ENCODE measurements at places on chromosomes 13 and 19. TPM values are rescaled to one million over a fixed set of nuclear protein-coding genes. Genes with fewer than 3 reads are reported as not detected.

GRCh38 chr19:32809754-32810153 lies 59.8 kb downstream of the SLC7A9 start:
- DNase-seq, result no peak

GRCh38 chr19:30671622-30672051 lies 299.5 kb downstream of the ZNF536 start:
- DNase-seq, result peak; percentile 57

DNA sequence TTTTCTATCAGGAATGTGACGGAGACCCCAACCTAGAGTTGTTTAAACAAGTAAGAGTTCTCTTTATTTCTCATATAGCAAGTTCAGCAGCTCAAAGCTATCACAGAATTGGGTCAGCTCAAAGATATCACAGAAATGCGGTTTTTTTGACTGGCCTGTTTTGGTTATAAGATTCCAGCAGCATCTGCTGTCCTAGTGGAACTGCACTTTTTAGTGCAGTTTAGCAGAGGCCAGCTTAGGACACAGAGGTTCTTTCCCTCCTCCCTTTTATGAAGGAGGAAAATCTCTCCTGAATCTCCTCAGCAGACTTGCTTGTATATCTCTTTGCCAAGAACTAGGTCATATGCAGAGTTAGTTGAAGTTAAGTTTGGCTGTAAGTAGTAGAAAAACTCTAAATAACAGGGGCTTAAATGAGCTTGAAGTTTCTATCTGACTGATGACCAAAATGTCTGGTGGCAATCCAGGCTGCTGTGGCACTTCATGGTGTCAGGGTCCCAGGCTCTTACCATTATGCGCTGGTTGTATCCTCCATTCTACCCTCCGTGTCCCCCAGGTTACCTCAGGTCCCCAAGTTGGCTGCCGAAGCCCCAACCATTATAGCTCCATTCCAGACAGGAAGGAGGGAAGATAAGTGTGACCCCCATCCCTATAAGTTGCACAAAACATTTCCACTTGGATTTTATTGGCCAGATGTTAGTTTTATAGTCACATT lies 6.6 kb downstream of the PPP2R1A start:
- DNase-seq, result no peak

- DNase-seq, result peak; percentile 76
These were observed 12.1 kb upstream of the KLK14 start for GRCh38 chr19:51094696-51095279.

- DNase-seq, result no peak
These were observed 34.7 kb upstream of the ESD start for GRCh38 chr13:46831588-46832194.

DNA sequence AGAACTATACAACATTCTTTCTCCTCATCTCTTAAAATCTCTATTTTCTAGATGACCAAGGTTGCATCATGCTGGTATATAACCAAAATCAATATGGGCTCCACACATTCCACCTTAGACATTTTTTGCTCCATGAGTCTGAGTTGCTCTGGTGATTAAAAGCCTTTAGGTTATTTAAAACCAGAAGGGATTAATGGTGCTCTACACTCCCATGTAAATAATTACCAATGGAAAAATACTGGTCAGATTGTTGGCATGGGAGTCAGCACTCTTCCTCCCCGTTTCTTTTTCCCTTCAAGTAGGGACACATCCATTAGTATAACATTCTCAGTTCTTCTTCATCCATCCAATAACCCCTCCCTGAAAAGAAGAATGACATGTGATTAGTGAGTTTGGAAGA lies 747.7 kb downstream of the PCDH17 start:
- no peak for DNase-seq

DNA sequence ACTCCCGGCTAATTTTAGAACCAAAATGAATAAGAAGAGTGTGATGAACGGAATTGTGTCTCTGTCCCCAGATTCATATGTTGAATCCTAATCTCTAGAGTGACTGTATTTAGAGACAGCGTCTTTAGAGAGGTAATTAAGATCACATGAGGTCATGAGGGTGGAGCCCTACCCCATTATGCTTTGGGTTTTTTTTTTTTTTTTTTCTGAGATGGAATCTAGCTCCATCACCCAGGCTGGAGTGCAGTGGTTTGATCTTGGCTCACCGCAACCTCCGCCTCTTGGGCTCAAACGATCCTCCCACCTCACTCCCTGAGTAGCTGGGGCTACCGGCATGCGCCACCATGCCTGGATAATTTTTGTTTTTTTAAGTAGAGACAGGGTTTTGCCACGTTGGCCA lies 27.9 kb downstream of the FBXO27 start:
- DNase-seq, result no peak

- no peak for DNase-seq
These were observed 3.7 kb downstream of the CDC34 start for GRCh38 chr19:535017-535835.

GRCh38 chr19:28074773-28075172 lies 1138.2 kb downstream of the UQCRFS1 start:
- no peak for DNase-seq

- no peak for DNase-seq
These were observed 35.5 kb upstream of the IGFL4 start for GRCh38 chr19:46076031-46076880.

DNA sequence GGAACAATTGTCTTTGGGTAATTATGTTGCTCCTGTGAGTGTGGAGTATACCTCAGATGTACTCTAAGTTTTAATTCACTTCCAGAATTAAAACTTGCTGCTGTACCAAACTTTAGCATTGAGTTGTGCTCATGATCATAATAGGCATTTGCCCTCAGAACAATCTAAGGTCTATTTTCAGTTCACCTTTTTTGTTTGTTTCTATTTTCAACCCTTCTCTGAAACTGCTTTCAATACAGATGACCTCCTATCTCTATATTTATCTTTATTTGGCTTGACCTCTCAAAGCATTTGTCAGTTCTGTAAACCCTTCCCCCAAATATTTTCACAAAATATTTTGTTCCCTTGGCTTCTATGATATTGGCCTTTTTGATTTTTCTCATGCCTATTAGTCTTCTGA lies 873.0 kb downstream of the OLFM4 start:
- no peak for DNase-seq

GRCh38 chr13:33676045-33676989 lies 141.6 kb upstream of the RFC3 start:
- peak; percentile 51 for DNase-seq

GRCh38 chr19:27997069-27997468 lies 1215.9 kb downstream of the UQCRFS1 start:
- no peak for DNase-seq

- peak; percentile 64 for DNase-seq
These were observed 19.8 kb downstream of the EPN1 start for GRCh38 chr19:55694656-55695491.

- no peak for DNase-seq
These were observed 30.4 kb downstream of the ATP11A start for GRCh38 chr13:112720251-112720650.

DNA sequence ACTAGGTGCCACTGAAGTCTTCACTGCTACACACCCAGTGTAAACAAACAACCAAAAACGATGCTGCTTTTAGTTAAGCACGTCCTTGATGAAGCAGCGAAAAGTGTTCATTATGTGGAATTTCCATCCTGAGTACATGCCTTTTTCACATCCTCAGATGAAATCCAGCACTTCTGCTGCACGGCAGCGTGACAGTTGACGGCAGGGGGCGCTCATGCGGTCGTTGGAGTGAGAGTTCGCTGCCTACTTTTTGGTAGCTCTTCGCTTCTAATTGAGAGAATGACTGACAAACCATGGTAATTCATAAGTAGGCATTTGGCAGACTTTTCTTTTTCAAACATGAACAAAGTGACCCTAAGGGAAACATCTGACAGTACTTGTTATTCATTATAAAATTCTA lies 1124.9 kb downstream of the EFNB2 start:
- peak; percentile 63 for DNase-seq

- DNase-seq, result no peak
These were observed 24.0 kb downstream of the LDLR start for GRCh38 chr19:11113140-11113708.

GRCh38 chr19:46402725-46403124 lies 10.6 kb downstream of the CCDC8 start:
- peak; percentile 26 for DNase-seq

DNA sequence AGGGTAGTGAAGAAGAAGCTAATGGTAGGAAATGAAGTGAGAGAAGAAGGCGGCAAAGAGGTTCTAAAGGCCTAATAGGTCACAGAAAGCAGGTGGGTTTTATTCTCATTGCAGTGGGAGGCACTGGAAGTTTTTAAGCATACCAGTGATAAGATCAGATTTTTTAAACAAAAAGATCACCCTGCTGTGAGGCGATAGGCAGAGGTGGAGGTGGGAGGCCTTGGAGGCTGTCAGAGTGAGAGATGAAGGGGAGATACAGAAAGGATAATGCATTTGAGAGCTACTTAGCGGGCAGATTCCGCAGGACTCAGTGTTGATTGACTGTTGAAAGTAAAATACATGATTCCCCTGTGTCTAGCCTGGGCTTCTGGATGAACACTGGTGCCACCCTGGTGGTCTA lies 116.7 kb upstream of the FRY start:
- no peak for DNase-seq

GRCh38 chr13:108266321-108266990 lies 3.1 kb upstream of the TNFSF13B start:
- no peak for DNase-seq

GRCh38 chr19:1387684-1388636 lies 4.3 kb downstream of the NDUFS7 start:
- no peak for DNase-seq

GRCh38 chr13:113962975-113963374 lies 10.9 kb downstream of the C13orf46 start:
- DNase-seq, result peak; percentile 62

DNA sequence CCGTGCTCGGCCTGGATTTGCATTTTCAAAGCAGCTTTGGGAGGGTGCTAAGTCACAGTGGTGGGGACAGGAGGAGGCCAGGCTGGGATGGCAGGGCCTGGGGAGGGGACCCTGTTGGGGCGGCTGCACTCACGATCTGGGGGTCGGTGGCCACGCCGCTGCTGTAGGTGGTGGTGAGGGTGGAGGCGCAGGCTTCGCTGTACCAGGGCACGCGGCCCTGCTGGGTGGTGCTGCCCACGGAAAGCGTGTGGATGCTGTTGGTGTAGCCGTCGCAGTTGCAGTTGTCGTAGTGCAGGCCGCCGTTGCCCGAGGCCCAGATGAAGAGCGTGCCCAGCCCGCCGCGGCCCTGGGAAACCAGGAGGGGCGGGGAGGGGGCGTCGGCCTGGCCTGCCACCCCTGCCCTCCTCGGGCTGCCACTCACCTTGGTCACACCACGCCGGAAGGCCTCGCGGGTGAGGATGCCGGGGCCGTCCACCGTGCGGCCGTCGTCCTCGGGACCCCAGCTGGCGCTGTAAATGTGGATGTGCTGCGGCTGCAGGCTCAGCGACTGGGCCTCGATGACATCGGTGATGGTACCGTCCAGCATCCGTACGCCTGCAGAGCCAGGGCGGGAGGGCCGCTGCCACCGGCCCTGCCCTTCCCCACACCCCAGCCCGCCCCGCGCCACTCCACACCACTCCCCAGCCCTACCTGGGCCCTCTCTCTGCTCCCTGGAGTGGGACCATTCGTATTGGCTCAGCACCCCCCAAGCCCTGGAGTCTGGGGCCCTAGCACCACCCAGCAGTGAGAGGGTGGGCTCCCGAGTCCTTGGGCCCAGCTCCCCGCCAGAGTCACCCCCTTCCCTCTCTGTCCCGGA lies 3.2 kb downstream of the PCSK4 start:
- DNase-seq, result no peak

- DNase-seq, result no peak
These were observed 10.2 kb downstream of the GAS6 start for GRCh38 chr13:113853518-113854237.

Gene ETV2
- total RNA-seq, result 0.62 TPM

Gene FFAR1
- not detected for total RNA-seq

Gene KIR3DL1
- total RNA-seq, result not detected

Gene ANGPTL4
- 39.9 TPM for total RNA-seq

Gene NRTN
- not detected for total RNA-seq

Gene IFNL3
- not detected for total RNA-seq

Gene ENOX1
- 1.4 TPM for total RNA-seq

Gene KLK15
- not detected for total RNA-seq

Gene SELENOW
- total RNA-seq, result 319 TPM
